ENCODE measurements at places on chromosomes 1 and 21.

GRCh38 chr1:84877592-84877991 lies 15.4 kb downstream of the LPAR3 start:
- no peak for DNase-seq

GRCh38 chr1:89599332-89599630 lies 33.6 kb upstream of the LRRC8C start:
- no peak for DNase-seq

GRCh38 chr21:35473496-35473895 lies 424.4 kb upstream of the RUNX1 start:
- DNase-seq = no peak

- no peak for DNase-seq
Measured at GRCh38 chr1:10629091-10629815, 154.5 kb downstream of the PEX14 start.

DNA sequence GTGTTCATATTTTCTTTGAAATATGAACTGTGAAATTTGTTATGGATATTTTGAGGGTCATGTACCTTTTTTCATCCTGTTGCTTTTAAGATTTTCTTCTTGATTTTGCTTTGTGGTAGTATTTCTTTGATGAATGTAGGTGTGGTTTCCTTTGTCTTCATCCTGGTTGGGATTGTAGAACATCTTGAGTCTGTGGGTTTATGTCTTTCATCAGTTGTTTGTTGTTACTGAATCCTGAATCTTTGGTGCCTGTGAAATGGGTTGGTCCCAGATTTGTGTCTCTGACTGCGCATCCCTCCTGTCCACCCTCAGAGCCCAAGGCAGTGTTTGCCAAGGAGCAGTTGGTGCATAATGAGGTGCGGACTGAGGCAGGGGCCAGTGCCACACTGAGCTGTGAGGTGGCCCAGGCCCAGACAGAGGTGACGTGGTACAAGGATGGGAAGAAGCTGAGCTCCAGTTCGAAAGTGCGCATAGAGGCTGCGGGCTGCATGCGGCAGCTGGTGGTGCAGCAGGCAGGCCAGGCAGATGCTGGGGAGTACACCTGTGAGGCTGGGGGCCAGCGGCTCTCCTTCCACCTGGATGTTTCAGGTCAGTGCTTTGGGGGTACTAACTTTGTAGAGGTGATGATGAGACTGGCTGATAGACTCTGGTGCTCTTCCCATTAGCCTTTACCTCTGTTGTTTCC lies 38.5 kb downstream of the OBSCN start:
- DNase-seq = no peak

DNA sequence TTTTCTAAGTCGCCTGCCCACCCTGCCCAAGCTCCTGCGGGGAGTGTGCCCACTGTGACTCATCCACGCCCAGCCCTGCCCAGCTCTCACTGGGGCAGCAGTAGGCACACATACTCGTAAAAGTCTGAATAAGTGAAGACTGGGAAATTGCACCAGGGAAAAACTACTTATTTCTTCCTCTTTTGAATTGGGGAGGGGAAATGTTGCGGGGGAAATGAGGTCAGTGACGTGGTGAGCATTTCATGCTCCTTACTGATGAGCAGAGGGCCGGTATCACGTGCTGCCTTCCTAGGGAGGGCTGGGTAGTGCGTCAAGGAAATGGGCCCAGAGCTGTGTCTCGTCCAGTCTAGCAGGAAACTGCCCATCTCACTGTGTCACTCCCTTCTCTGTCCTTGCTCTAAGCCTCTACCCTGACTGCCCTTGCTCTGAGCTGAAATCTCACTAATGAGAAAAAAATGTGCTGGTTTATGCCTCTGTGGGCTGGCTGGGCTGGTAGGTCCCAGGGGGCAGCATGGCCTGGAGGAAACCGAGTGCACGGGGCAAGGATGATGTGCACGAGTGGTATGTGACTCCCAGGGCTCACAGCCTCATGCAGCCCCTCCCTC lies 13.5 kb upstream of the TNFRSF1B start:
- DNase-seq = peak; percentile 50

GRCh38 chr1:26278724-26279455 lies 996 bp upstream of the SH3BGRL3 start:
- peak; percentile 63 for DNase-seq

DNA sequence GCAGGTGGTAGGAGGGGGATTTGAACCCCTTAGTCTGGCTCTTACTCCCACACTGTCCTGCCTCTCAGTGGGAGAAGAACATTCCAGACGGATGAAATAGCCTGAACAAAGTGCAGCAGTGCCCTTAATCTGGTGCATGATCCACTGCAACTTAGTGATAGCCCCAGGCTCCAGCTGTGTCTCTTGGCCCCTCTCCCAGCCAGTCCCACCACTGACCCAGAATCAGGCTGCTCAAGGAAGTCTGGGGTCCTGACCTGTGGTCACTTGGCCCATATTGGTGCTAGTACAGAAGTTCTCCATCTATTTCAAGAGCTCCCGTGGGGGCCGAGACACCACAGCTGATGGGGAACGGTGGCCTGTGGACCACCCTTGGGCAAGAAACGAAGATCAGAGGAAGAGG lies 255.0 kb downstream of the KAZN start:
- no peak for DNase-seq

DNA sequence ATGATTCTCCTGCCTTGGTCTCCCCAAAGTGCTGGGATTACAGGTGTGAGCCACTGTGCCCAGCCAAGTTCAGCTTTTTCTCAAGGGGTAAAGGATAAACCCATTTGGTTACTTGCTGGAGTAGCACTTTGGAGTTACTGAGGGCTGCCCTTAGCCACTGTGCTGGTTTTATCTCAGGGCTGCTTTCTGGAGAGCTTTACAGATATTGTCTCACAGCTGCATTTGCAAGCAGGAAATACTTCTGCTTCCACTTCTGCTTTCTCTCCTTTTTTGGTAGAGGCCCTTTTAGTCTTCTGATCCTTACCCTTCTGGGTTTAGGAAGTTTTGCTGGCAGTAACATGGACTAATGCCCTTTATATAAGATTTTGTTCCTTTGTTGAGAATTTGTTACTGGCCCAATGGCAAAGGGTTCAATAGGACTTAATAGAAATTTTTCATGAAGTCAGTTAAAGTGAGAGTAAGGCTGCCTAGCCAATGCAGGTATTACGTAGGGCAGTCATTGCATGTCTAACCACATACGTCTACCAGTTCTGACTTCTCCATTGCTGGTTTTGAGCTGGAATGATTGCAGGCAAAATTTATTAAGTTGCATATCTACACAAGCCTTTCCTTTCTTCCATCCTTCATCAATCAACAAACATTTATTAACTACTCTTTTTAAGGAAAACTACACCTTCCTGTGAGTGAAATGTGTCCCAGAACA lies 24.4 kb downstream of the CAP1 start:
- no peak for DNase-seq

DNA sequence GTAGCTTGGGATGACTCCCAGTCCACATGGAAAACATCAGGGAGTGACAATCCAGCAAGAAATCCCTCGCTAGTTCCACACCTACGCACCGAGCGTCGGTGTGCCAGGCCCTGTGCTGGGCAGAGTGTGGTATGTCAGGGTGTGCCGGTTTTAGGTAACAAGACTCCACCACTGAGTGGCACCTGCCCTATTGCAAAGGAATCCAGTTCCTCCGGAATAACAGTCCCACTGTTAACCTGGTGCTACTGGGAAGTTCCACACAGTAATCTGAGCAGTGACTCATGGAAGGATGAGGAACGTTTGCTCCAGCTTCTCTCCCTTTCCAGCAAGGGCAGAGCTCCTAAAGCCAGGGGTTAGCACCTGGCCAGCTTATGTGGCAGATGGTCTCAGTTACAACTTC lies 14.3 kb downstream of the RNF207 start:
- no peak for DNase-seq

All from activated CD4-positive, alpha-beta T cell treated with anti-CD3 and anti-CD28 coated beads for 36 hours (primary cell).